ENCODE measurements at places on chromosomes 3 and 15. TPM values are rescaled to one million over a fixed set of nuclear protein-coding genes. Genes with fewer than 3 reads are reported as not detected.
A peak's percentile ranks its signal among the peaks of the same experiment; 100 is the strongest.

Gene CCR4
- 0.29 TPM for total RNA-seq

Gene OPA1
- 53.8 TPM for total RNA-seq

Gene DISP2
- total RNA-seq: 0.21 TPM

Gene SLC9C1
- total RNA-seq: not detected

GRCh38 chr15:60721707-60722106, 242.8 kb upstream of the ICE2 start:
- DNase-seq: no peak

Gene GRK7
- total RNA-seq: 0.11 TPM

Gene CCR9
- not detected for total RNA-seq

- DNase-seq: no peak
Observed at GRCh38 chr3:124562769-124563168, 167.5 kb upstream of the UMPS start.

GRCh38 chr15:31276596-31277298, 49.9 kb upstream of the KLF13 start:
- DNase-seq: peak; percentile 63

- no peak for DNase-seq
Observed at GRCh38 chr15:74802290-74802689, 10.3 kb upstream of the LMAN1L start.

- no peak for DNase-seq
Observed at GRCh38 chr15:24862726-24863521, 91.9 kb upstream of the SNRPN start.

GRCh38 chr3:69815970-69816369, 76.7 kb downstream of the MITF start:
- no peak for DNase-seq

- DNase-seq: no peak
Observed at GRCh38 chr15:52523192-52523591, 5.5 kb downstream of the MYO5A start.

Gene PP2D1
- total RNA-seq: not detected

Gene RTP1
- not detected for total RNA-seq

Gene SMCO1
- not detected for total RNA-seq

- no peak for DNase-seq
Observed at GRCh38 chr3:53795789-53796560, 50.2 kb downstream of the CHDH start.

DNA sequence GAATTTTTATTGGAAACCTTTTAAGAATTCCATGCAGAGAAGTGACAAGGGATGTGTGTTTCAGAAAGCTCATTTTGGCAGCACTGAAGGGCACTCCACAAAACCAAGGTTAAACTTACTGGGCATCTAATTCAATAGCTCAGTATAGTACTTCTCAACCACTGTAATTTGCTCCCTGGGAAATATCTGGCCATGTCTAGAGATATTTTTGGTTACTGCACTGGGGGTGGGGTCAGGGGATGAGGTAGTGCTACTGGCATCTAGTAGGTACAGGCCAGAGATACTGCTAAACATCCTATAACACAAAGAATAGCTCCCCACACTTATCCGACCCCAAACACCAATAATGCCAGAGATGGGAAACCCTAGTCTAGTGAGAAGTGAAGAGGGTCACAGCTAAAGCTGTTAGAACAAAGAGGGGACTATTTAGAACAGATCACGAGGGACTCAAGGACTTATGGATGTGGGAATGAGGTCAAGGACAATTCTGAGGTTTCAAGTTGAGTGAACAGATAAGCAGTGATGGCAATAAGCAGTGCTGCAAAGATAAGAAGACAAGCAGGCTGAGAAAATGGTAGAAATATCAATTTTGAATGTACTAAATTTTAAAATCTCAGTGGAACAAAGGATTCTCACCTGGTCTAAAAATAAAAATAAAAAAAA, 3.2 kb downstream of the MRPL46 start:
- no peak for DNase-seq

DNA sequence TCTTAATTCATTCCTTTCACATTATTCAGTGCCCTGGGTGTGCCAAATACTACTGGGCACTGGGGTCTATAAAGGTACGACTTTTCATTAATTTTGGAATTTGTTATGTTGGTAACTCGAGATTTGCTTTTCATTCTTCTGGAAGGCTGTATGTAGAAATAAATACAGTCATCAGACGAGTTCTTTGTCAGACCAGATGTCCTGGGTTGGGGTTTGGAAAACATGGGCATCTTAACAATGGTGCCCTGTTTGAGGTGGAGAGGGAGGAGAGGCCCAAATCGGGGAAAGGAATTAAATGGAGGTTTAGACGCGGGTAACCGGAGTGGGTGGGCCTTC, 662 bp upstream of the GLCE start:
- DNase-seq: no peak

DNA sequence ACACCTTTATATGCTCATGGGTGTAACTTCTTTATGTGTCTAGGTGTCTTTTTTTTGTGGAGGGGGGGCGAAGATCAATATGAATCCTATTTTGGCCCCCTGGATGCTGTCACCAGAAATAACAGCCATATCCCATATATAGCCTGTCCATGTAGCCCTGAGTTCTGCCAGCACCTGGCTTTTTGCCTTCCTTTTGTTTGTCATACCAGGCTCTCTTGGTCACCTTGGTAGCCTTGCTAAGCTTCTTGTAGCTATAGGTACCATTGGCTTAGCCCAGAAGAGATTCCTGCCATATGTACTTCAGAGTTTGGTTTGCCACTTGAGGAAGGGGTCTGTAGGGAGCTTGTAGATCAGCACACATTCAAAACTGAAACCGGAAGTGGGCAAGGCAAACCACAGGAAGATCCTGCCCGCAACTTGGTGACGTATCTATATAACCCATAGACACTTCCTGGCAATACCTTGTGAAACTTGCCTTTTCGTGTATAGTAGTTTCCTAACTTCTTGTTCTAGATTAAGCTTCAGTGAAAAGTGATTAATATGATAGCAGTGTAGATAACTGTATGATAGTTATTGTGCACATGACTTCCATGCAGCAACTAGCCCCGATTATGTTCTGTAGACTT, 11.9 kb downstream of the RASA2 start:
- DNase-seq: no peak

Gene FRMD4B
- total RNA-seq: 75.3 TPM

- peak; percentile 62 for DNase-seq
Observed at GRCh38 chr15:34721802-34722438, 32.9 kb downstream of the GJD2 start.

GRCh38 chr3:17175187-17175807, 290.5 kb downstream of the PLCL2 start:
- no peak for DNase-seq

Gene SYNPR
- not detected for total RNA-seq

Gene SLC6A1
- 1.8 TPM for total RNA-seq

DNA sequence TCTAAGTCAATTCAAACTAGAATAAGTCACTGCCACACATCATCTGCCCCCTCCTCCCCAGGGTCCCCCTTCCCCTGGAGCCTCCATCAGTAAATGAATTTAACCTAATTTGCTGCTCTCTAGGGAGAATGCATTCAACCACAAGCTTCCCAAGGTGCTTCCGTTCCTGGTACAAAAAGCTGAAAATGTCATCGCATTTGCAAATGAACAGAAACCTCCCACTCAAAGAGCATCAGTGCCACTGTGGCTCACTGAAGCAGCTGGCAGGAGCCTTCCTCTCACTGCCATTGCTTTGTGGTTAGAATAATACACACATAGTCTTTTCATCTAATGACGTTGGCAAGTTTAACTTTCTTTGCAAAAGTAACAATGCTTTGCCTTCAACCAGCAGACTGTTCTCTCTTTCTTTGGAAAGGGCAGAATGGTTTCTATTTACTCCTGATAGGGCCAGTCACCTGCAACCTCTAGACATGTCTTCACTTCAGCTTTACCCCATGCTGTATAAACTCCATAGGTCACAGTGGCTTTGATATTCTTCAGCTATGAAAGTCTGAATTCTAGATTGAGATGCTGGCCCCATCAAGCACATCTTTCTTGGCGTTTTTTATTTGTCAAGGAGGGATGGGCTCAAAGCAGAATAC, 238.1 kb downstream of the CPNE4 start:
- DNase-seq: no peak
